Cerebellar nuclear complex (tissue), 1 donor: ENCODE measurements at places on chromosomes 1 and 21.

DNA sequence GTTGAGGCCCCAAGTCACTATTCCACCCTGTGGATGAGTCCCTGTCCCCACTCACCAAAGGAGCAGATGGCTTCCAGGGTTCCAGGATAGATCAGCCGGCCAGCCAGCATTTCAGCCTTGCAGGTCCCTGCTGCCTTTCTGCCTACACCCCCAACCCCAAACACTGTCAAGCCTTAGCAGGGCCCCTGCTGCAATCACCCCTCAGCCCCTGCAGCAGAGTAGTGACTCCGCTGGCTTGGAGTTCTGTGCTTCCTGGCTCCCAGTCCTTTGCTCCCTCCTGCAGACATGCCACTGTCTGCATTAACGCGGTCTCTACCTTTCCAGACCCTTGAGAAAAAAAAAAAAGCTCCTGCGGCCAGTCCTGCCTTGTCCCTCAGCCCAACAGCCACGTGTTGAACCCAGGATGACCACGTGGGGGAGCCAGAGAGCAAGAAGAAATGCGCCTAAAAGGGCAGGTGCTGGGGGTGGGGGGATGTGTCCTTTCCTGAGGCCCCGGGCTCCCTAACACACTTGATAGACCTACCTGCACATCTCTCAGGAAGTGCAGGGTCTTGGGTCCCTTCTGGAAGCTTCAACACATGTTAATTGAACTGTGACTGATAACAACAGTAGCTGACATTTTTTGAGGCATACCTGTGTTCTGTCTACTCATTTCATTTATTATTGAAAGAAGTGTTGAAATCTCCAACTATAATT is 37.4 kb downstream of the RASSF5 start:
- no peak for DNase-seq

GRCh38 chr1:40244138-40244744 is 3.5 kb upstream of the TMCO2 start:
- no peak for DNase-seq

DNA sequence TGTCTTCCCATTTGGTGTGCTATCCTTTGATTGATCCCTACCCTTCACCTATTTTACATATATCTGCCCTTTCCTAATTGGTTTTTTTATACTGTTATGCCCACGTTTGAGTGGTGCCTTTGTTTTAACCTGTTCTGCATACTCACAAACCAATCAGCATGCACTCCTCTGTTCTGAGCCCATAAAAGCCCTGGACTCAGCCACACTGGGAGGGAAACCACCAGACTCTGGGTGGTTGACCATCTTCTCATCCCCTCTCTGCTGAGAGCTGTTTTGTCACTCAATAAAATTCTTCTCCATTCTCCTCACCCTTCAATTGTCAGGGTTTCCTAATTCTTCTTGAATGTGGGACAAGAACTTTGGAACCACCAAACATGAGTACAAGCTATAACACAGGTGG is 989.8 kb downstream of the ADGRL2 start:
- DNase-seq, result no peak

DNA sequence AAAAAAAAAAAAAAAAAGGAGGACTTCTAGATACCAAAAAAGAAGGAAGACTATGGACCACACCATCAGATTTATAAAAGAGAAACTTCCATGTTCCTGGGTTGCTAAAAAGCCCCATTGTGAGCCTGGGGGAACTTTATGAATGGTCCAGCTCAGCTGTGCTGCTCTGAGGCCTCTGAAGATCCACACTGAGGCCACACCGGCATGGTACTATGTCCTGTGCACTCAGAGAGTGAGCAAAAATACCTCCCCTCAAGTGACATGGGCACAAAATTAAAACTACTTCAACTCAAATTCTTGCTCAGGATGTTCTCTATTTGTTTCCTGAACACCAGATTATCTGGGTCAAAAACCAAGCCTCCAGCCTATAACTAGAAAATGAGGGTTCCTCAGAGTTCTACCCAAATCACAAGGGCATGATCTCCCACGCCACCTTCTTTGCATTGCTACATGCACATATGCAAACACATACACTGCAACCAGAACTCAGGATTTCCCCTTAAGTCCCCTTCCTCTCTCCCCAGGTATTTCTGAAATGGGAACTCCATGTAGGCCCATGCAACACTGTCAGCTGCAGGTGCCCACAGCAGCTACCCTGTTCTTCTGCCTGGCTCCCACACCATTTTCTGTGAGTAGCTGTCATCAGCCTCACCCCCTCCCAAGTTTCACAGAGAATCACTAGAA is 94.4 kb downstream of the SH3GLB1 start:
- DNase-seq, result no peak

- no peak for DNase-seq
Measured at GRCh38 chr1:107835151-107835670, 129.8 kb downstream of the VAV3 start.

GRCh38 chr21:43347461-43348169 is 79.3 kb downstream of the SIK1 start:
- no peak for DNase-seq

- DNase-seq, result no peak
Measured at GRCh38 chr1:149962736-149963135, 26.1 kb upstream of the MTMR11 start.

- DNase-seq, result no peak
Measured at GRCh38 chr1:69121723-69122122, 446.0 kb upstream of the LRRC7 start.

GRCh38 chr1:16168622-16169360 is 12.9 kb upstream of the EPHA2 start:
- no peak for DNase-seq

- no peak for DNase-seq
Measured at GRCh38 chr1:203098445-203098844, 12.6 kb upstream of the MYOG start.

GRCh38 chr1:8171751-8172464 is 145.8 kb upstream of the ERRFI1 start:
- no peak for DNase-seq

GRCh38 chr1:182783068-182783467 is 6.5 kb upstream of the NPL start:
- DNase-seq, result no peak

DNA sequence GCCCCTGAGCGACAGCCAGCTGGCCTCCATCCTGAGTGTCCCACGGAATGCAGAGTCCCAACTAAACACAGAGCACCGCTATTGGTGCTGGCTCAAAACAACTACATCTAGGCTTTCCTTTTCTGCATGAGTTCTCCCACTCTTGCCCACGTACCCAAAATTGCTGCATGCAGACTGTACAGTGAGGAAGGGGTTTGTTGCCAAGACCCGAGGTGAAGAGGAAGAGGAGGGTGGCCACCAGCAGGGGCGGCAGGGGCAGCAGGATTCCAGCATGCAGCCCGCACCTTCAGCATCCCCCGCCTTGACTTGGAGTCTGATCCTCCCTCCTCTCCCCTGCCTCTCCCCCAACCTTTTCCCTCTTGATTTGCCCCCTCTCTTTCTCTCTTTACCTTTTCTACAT is 8.0 kb downstream of the S100A9 start:
- DNase-seq, result no peak

- no peak for DNase-seq
Measured at GRCh38 chr1:203380420-203381150, 29.7 kb upstream of the FMOD start.

DNA sequence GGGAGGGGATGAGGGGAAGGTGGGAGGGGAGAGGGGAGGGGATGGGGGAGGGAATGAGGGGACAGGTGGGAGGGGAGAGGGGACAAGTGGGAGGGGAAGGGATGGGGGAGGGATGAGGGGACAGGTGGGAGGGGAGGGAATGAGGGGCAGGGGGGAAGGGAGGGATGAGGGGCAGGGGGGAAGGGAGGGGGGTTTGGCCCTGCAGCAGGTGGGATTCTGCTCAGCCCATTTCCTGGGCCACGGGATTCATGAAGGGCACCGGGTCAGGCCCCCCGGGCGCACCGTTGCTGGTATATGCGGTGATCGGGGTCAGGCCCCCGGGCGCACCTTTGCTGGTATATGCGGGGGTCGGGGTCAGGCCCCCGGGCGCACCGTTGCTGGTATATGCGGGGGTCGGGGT is 15.1 kb upstream of the SAMD11 start:
- DNase-seq, result no peak

DNA sequence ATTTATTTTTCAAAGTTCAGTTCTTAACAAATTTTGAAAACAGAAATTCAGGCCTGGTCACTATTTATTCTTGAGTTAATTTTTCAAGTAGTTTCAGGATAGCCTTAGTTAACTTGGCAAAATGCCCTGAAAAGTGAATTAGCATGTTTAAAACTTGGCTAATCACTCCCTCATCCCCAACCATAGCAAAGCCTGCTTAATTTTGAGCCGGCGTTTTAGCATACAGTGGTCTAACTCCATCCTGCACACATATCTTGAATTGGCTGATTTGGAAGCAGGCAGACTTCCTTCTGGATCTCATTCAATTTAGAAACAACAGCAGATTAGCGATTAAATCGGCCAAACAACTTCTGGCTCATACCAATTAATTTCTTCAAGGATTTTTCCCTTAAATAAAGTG is 439.2 kb downstream of the PTBP2 start:
- no peak for DNase-seq

- no peak for DNase-seq
Measured at GRCh38 chr1:246425139-246425794, 81.8 kb downstream of the SMYD3 start.

GRCh38 chr1:181044449-181044966 is 10.7 kb downstream of the MR1 start:
- no peak for DNase-seq

DNA sequence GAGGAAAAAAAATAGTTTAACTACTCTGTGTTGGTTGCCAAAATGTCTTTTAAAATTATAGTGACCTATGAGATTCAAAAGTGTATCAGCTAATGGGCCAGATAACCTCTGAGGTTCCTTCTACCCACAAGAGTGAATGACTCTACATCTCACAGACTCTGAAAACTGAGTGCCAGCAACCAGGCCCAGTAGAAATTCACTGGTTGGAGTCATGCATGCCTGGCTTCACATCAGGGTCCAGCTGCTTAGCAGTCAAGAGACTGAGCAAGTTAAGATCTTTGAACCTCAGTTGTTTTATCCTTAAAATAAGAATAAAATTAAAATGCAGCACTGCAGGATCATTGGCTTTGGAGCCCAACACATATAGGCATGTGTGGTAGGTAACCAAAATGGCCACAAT is 342.6 kb upstream of the NFIA start:
- DNase-seq, result no peak

DNA sequence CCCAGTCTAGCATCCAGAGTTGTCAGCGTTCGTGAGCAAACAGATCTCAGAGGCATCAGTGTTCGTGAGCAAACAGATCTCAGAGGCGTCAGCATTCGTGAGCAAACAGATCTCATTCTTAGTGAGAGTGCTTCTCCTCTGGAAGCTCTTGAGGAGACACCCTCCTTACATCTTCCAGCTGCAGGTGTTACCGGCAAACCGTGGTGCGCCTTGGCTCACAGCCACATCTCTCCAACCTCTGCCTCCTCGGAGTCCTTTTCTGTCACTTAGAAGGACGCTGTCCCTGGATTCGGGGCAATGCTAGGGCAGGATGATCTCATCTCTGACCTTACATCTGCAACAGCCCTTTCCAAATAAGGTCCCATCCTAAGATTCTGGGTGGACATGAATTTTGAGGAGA is 14.6 kb upstream of the UMODL1 start:
- no peak for DNase-seq

DNA sequence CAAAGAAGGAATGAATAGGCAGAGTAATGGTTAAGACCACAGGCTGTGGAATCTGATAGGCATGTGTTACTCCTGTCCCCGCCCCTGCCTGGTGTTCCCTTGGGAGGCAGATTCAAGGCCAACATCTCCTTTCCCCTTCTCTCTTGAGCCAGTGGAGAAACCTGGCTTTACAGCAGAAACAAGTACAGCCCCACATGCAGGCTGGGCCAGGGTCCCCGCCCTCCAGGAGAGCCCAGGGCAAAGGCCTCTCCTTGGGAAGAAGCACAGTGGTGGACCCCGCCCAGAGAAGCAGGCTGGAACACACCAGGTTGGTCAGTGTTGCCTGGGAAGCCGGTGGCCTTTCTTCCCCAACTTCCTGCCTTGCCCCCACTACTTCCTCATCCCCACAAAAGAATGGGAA is 6.8 kb downstream of the C1orf167 start:
- no peak for DNase-seq

- no peak for DNase-seq
Measured at GRCh38 chr1:34907487-34908090, 21.9 kb downstream of the DLGAP3 start.

DNA sequence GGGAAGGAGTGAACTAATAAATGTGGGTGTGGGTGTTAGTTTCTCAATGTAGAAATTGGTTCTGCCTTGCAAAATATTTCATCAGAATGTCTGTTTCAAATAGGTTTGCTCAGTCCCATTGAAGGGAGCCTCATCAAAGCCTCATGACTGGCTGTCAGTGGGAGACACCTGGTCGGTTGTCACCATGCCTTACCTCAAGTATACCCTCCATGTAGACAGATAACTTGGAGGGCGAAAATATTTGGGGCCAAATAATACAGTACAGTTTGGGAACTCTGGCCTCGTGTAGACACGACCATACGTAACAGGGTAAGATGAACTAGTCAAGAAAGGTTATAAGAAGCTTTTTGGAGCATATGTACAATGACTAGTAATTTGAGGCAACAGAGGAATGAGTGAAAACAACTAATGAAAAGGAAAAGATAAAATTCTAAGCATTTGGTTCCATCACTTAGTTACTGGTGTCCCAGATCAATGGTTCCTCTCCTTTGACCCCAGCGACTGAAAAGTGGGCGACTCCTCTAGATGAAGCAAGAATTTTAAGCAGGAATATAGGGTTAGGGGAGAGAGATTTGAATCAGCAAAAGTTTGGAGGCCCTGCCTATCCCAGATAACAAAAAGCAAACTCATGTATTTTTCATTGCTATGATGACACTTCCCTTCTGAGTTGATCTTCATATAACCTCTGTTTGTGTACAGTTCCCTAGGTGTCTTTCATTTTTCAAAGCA is 163.9 kb downstream of the LRRC40 start:
- no peak for DNase-seq

DNA sequence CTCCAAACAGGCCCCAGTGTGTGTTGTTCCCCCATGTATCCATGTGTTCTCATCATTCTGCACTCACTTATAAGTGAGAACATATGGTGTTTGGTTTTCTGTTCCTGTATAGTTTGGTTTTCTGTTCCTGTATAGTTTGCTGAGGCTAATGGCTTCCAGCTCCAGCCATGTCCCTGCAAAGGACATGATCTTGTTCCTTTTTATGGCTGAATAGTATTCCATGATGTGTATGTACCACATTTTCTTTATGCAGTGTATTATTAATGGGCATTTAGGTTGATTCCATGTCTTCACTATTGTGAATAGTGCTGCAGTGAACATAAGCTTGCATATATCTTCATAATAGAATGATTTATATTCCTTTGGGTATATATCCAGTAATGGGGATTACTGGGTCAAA is 111.8 kb downstream of the MAN1A2 start:
- no peak for DNase-seq
